ENCODE measurements at places on chromosomes 7 and 10.

DNA sequence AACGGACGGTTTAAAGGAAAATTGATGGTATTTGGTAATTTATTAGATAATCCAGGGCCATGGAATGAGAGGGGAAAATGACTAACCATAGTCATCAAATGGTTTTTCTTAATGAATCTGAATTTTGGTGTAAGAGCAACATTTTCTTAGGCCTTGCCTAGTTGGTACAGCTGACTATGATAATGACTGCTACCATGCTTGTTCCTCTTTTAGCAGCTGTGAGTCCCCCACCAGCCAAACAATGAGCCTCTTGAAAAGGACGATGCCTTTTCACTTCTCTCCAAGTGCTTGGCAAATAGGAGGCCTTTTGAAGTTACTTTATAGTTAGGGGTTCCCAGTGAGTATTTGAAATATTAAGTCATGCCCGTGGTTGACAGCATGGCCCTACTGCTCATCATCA is 53.0 kb downstream of the TRUB1 start:
- DNase-seq = no peak

DNA sequence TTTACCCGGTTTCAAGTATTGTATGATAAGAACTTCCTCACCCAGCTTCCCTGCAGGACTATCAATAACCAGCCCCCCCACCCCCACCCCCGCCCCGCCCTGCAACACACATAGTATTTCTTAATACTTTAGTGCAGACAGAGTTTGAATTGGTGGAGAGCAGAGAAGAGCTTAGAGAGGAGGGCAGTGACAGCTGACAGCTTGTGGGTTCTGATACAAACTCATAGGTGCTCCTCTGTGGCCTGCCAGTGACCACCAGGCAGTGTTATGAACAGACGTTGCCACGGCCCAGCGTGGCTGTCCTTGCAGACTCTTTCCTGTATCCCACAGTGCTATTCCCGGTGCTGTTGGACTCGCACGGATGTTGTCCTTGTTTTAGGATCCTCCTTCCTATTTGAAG is 186.9 kb upstream of the ADO start:
- DNase-seq = no peak

DNA sequence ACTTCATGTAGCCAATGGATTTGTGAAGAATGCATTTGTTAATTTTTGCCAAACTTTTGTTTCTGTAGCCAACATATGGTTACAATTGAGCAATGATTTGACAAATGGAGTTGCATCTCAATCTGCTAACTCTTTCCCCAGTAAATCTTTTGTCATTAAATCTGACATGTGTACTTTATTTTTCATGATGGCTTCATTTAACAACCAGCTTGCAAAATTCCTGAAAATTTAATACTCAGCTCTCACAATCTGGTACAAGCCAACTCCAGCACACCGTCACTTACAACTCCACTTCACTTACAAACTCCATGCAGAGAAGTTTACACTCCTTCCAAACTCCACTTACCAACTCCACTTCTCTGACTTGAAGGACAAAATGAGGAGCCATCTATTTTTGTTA is 26.5 kb upstream of the HIBADH start:
- DNase-seq = no peak

DNA sequence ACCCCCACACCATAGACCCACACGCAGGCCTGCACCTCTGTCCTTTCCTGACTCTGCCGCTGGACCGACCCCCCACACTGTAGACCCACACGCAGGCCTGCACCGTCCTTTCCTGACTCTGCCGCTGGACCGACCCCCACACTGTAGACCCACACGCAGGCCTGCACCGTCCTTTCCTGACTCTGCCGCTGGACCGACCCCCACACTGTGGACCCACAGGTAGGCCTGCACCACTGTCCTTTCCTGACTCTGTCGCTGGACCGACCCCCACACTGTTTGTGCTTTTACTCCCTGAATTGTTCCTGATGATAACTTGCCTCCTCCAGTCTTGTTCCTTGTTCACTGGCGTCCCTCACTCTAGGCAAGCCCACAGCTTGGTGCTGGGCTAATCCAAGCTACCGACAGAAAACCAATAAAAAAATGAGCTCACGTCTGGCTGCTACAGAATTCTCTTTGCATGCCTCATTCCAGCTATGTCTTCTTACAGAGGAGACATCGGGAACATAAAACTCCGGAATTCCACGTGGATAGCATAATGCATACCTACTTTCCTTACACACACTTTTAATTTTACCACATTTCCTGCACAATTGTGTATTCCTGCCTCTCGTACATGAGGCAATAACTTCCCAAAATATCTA is 494.3 kb downstream of the PTPRN2 start:
- no peak for DNase-seq

DNA sequence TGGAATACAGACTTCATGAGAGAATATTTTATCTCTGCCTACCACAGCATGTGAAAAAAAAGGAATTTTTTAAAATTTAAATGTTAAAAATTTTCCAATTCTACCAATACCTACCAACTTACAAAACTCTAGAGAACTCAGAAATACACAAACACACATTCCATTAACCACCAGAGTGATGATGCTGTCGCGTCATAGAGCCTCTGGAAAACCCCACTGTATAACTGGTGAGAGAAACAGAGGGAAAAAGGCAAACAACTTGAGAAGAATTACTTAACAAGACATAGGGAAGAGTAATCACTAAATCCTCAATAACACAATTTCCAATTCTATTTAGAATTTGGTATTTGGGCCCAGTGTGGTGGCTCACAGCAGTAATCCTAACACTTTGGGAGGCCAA is 6.2 kb upstream of the SPOCK2 start:
- no peak for DNase-seq

- peak; percentile 39 for DNase-seq
Observed at GRCh38 chr7:17301471-17302456, 3.3 kb downstream of the AHR start.

- peak; percentile 49 for DNase-seq
Observed at GRCh38 chr7:123355576-123356190, 155.9 kb upstream of the SLC13A1 start.

GRCh38 chr10:44044549-44044948 is 340.3 kb downstream of the CXCL12 start:
- DNase-seq = peak; percentile 22

- no peak for DNase-seq
Observed at GRCh38 chr10:116909307-116909706, 60.0 kb downstream of the ENO4 start.

GRCh38 chr7:30559611-30560010 is 35.1 kb upstream of the GARS1 start:
- DNase-seq = no peak

DNA sequence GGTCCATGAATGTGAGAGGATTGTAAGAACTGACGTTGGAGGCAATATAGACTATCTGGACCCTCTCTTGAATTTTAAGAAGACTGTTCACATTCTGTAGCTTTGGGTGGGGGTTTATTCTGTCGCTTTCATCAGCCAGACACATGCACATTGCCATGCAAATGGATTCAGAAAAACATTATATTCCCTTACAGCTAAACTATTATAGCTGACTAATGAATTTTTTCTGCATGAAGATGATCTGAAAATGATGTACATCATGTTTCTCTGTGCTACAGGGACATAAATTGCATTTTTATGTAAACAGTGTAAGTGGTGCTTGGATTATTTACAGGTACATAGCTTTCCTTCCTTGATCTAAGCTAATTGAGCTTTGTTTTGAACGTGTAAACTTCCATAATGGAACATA is 1.5 kb downstream of the MET start:
- no peak for DNase-seq

- DNase-seq = no peak
Observed at GRCh38 chr10:76001019-76001418, 569.6 kb downstream of the LRMDA start.

GRCh38 chr10:12321641-12322040 is 27.7 kb upstream of the CAMK1D start:
- DNase-seq = no peak

- no peak for DNase-seq
Observed at GRCh38 chr7:151512353-151512752, 7.3 kb downstream of the RHEB start.

DNA sequence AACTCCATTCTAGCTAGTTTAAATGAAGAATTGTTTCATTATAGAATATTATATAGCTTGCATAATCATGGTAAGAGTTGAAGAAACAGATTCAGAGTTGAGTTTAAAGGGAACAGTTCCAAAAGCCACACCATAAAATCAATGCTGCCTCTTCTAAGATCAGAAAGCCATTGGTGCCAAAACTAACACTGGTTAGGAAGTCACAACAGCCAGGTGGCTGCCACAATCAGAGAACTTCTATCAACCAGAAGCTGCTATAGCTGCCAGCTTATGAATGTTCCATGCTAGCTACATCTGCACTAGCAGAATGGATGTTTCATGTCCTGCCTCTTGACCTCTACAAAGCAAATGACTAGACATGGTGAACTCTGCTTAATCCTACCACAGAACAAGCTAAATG is 583.1 kb upstream of the LRRN3 start:
- no peak for DNase-seq

DNA sequence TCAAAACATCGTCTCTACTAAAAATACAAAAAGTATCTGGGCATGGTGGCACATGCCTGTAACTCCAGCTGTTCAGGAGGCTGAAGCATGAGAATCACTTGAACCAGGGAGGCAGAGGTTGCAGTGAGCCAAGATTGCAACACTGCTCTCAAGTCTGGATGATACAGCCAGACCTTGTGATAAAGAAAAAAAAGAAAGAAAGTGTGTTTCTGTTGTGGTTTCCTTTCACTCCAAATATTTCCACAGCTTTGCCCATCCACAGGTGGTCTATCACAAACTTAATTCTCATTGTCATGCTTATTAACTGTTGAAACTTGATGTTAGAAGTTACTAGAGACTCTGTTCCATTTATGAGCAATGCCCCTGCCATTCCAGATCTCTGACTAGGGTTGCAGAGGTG is 316.0 kb upstream of the SEMA3C start:
- DNase-seq = no peak

- DNase-seq = no peak
Observed at GRCh38 chr10:43046288-43046991, 30.4 kb upstream of the RET start.

DNA sequence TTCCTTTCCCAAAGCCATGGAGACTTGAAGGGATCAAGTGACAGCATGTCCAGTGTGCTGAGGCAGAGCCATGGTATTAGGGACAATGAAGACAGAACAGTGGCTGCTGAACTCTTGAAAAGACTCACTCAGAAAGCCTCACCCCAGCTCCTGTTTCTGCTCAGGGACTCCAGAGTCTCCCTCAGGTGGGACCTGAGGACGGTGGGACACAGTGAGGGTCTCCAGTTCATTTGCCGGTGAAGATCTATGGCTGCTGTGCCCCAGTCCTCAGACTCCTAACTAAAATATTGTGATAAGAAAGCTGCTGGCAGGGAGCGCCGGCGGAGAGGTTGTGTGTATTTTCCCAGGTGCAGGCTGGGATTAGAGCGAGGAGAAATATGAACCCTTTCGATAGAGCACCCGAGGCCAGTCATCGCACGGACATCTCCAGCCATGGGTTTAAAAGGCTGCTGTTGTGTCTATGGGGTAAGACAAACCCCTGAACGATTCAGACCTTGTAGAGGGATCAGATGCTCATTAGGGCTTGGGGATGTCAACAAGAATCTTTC is 57.2 kb downstream of the C7orf25 start:
- DNase-seq = no peak

DNA sequence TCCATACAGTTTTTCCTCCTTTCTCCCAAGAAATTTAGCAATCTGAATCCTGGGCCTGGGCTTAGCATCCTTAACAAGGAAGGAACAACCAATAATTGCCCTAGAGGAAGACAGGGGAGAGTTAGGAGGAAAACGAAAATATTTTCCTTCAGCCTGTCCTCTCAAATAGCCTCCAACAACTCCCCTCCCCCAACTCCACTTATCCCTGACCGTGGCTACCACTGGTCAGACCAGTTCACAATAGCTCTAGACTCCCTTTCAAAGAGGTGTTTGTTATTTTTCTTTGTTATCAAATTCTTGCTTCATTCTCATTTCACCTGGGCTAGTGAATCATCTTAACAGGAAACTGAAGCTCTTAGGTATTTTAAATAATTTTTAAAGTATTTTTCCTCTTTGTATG is 114.1 kb downstream of the CPED1 start:
- DNase-seq = no peak

GRCh38 chr7:23618241-23618640 is 21.1 kb downstream of the CCDC126 start:
- no peak for DNase-seq
